ENCODE measurements at places on chromosomes 7 and 10. TPM values are rescaled to one million over a fixed set of nuclear protein-coding genes. Genes with fewer than 3 reads are reported as not detected.
A peak's percentile ranks its signal among the peaks of the same experiment; 100 is the strongest.

Gene SDK1
- 0.17 TPM for total RNA-seq

Gene NACAD
- total RNA-seq: 0.08 TPM

Gene GLRX3
- 135 TPM for total RNA-seq

Gene SLC29A4
- total RNA-seq: 31.7 TPM

Gene SLC25A40
- total RNA-seq: 18.0 TPM

Gene ASIC3
- not detected for total RNA-seq

Gene NPFFR1
- total RNA-seq: not detected

Gene FFAR4
- total RNA-seq: not detected

- peaks cover 9% of the 10 kb centered on the region for H3K27me3 ChIP-seq
- H3K27ac ChIP-seq: no peak overlapping the region
- H3K4me3 ChIP-seq: no peak overlapping the region
- H3K36me3 ChIP-seq: no peaks in the 10 kb centered on the region
- DNase-seq: no peak
Observed at GRCh38 chr7:2937701-2938513, 93.8 kb upstream of the GNA12 start.

DNA sequence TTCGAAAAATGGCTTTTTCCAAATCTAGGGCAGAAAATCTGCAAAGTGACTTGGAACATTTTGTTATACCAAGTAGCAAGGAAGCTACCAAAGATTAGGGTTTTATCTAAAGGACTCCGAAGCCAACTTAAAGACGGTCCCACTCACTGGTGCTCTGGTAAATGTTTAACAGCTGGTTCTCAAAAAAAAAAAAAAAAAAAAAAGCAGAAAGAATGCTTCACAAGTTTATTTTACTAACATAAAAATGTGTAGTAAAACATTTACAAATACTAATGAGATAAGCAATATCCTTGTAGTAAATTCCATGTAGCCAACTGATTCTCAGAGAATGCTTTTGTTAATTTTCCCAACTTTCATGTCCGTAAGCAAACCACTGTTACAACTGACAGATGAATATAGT is 38.4 kb downstream of the TAF3 start:
- H3K4me3 ChIP-seq: no peak overlapping the region
- H3K27ac ChIP-seq: no peak overlapping the region
- H3K4me1 ChIP-seq: peaks cover 19% of the 10 kb centered on the region

DNA sequence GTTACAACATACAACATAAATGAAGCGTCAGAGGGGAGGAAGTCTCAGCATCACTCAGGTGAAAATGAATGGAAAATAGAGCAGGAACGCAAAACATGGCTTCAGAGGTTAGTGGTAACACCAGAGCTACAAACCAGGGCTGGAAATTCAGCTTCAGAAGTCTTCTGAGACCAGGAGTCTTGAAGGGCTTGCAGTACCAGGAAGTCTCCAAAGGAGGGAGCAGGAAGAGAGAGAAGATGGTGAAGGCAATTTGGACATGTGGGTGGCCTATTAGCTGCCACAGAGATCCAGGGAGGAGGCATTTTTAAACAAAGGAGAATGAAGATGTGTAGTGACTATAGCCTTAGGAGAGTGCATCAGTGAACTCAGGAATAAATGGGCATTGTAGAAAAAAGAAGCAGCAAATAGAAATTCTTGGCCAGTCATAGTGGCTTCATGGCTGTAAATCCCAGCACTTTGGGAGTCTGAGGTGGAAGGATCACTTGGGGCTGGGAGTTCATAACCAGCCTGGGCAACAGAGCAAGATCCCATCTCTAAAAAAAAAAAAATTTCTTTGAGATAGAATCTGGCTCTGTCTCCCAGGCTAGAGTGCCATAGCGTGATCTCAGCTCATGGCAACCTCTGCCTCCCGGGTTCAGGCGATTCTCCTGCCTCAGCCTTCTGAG is 9.3 kb upstream of the TET1 start:
- H3K27me3 ChIP-seq: no peaks in the 10 kb centered on the region
- H3K4me1 ChIP-seq: peaks cover 14% of the 10 kb centered on the region
- no peaks in the 10 kb centered on the region for H3K36me3 ChIP-seq
- peak; percentile 60 for DNase-seq
- no peak overlapping the region for H3K27ac ChIP-seq

- H3K4me1 ChIP-seq: peaks cover 69% of the 10 kb centered on the region
- H3K27ac ChIP-seq: no peak overlapping the region
- no peak for DNase-seq
- H3K4me3 ChIP-seq: no peak overlapping the region
- no peaks in the 10 kb centered on the region for H3K27me3 ChIP-seq
- H3K36me3 ChIP-seq: no peaks in the 10 kb centered on the region
Observed at GRCh38 chr10:30589441-30589840, 40.1 kb downstream of the LYZL2 start.

GRCh38 chr7:7972128-7972527 is 3.5 kb downstream of the GLCCI1 start:
- peaks cover 5% of the 10 kb centered on the region for H3K27me3 ChIP-seq
- H3K4me3 ChIP-seq: no peak overlapping the region
- no peaks in the 10 kb centered on the region for H3K36me3 ChIP-seq
- peaks cover 31% of the 10 kb centered on the region for H3K4me1 ChIP-seq
- no peak overlapping the region for H3K27ac ChIP-seq

- H3K27ac ChIP-seq: no peak overlapping the region
- DNase-seq: no peak
- peaks cover 18% of the 10 kb centered on the region for H3K4me1 ChIP-seq
- no peaks in the 10 kb centered on the region for H3K36me3 ChIP-seq
Observed at GRCh38 chr10:6578251-6578771, 1.8 kb downstream of the PRKCQ start.

DNA sequence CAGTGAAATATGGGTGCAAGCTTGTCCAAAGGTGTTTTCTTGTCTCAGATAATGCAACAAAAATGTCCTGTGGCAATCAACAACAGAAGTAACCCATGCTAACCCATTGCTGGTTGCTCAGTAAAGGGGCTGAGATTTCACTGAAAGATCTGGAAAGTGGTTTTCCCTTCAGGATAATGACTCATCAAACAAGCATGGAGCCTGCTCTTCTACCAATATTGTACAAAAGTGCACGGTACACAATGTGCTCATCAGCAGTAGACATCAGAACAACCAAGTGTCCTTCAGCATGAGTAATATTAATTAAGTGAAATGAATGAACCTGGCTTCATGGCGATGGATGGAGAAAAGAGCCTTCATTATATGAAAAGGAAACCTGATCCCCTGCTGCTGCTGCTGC is 287.1 kb upstream of the NEBL start:
- peaks cover 9% of the 10 kb centered on the region for H3K27me3 ChIP-seq
- H3K27ac ChIP-seq: no peak overlapping the region
- H3K4me1 ChIP-seq: no peaks in the 10 kb centered on the region
- H3K4me3 ChIP-seq: no peak overlapping the region
- no peaks in the 10 kb centered on the region for H3K36me3 ChIP-seq
- DNase-seq: no peak

GRCh38 chr7:4189131-4189570 is 492.9 kb upstream of the FOXK1 start:
- no peak for DNase-seq
- no peaks in the 10 kb centered on the region for H3K4me1 ChIP-seq
- H3K36me3 ChIP-seq: no peaks in the 10 kb centered on the region
- no peak overlapping the region for H3K4me3 ChIP-seq

GRCh38 chr7:154241988-154242387 is 189.8 kb downstream of the DPP6 start:
- H3K4me3 ChIP-seq: no peak overlapping the region
- no peaks in the 10 kb centered on the region for H3K27me3 ChIP-seq
- no peaks in the 10 kb centered on the region for H3K36me3 ChIP-seq
- H3K4me1 ChIP-seq: no peaks in the 10 kb centered on the region
- DNase-seq: no peak

- H3K4me1 ChIP-seq: no peaks in the 10 kb centered on the region
- no peaks in the 10 kb centered on the region for H3K27me3 ChIP-seq
- no peaks in the 10 kb centered on the region for H3K36me3 ChIP-seq
Observed at GRCh38 chr7:25926009-25926408, 226.0 kb upstream of the NFE2L3 start.

DNA sequence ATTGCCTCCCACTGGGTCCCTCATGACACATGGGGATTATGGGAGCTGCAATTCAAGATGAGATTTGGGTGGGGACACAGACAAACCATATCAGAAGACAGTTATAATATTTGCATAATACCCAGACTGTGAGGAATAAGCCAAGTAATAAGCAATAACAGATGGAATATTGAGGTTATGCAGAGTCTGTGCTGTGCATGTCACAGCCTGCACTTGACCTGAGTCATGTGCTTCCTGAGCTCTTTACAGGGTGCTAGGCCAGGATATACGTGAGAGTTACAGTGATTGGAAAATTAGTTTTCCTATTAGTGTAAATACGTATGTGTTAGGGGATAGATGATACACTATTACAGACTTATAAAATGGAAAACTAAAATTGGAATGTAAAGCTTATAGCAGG is 288.7 kb downstream of the SDK1 start:
- H3K4me1 ChIP-seq: peaks cover 17% of the 10 kb centered on the region
- no peak for DNase-seq
- no peak overlapping the region for H3K27ac ChIP-seq
- no peaks in the 10 kb centered on the region for H3K36me3 ChIP-seq
- H3K27me3 ChIP-seq: no peaks in the 10 kb centered on the region

DNA sequence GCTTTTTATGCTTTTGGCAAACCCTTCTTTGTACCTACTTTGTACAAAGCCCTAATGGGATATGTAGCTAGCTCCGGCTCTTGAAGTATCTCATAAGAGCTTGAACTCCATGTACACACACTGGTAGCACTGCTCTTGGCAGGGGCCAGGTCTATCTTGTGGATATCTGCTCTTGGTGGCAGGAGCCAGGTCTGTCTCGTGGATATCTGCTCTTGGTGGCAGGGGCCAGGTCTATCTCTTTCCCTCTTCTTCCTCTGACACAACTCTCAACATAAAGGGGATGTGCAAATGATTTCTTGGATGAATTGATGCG is 91.9 kb downstream of the WNT2 start:
- H3K27ac ChIP-seq: no peak overlapping the region
- no peaks in the 10 kb centered on the region for H3K27me3 ChIP-seq
- DNase-seq: no peak

- H3K27me3 ChIP-seq: no peaks in the 10 kb centered on the region
- no peaks in the 10 kb centered on the region for H3K36me3 ChIP-seq
- no peak overlapping the region for H3K27ac ChIP-seq
- H3K4me1 ChIP-seq: no peaks in the 10 kb centered on the region
Observed at GRCh38 chr10:115117301-115117700, 24.1 kb downstream of the ATRNL1 start.

DNA sequence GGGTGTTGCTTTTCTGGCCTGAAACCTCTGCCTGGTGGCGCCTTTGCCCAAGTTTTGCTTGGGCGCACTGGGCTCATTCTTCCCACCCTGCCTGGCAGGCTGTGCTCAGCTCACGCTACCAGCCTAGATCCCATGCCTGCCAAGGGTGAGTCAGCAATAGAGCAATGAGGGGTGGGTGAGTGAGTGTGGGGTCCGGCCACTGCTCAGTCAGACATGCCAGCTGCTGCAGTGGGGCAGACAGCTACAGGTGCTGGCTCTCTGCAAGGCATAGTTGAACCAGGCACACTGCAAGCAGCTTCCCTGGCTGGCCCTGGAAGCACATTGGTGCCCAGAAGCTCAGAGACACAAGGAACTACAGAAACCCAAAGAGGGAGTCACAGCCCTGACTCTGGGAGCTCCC is 680.9 kb upstream of the LRRTM3 start:
- no peak overlapping the region for H3K4me3 ChIP-seq
- H3K27me3 ChIP-seq: no peaks in the 10 kb centered on the region
- H3K27ac ChIP-seq: no peak overlapping the region
